Bronchial smooth muscle cell (primary cell): ENCODE measurements at places on chromosomes 5 and 9. TPM values are rescaled to one million over a fixed set of nuclear protein-coding genes. Genes with fewer than 3 reads are reported as not detected.

IL13 gene
- 0.16 TPM in 1 of 2 replicates, not detected in the other for total RNA-seq

PCDHB16 gene
- total RNA-seq, result 0.16 and 2.1 TPM in 2 replicates

LRRC70 gene
- 0.26 and 0.79 TPM in 2 replicates for total RNA-seq

ZBTB5 gene
- total RNA-seq, result 3.8 and 4.7 TPM in 2 replicates

C7 gene
- total RNA-seq, result 0.26 and 0.79 TPM in 2 replicates

TMOD1 gene
- 0.16 and 0.17 TPM in 2 replicates for total RNA-seq

TAF11L14 gene
- not detected in 2 replicates for total RNA-seq

GOLPH3 gene
- total RNA-seq, result 74.6 and 86.5 TPM in 2 replicates

HNRNPAB gene
- 13.9 and 23.0 TPM in 2 replicates for total RNA-seq

NR4A3 gene
- 0.32 and 0.43 TPM in 2 replicates for total RNA-seq

CCL21 gene
- not detected in 2 replicates for total RNA-seq

NEUROG1 gene
- total RNA-seq, result not detected in 2 replicates

ZCCHC7 gene
- 21.0 and 22.6 TPM in 2 replicates for total RNA-seq

FBLL1 gene
- total RNA-seq, result 0.26 and 0.79 TPM in 2 replicates

ZFYVE16 gene
- 17.2 and 19.4 TPM in 2 replicates for total RNA-seq

GGTA1 gene
- total RNA-seq, result under 0.01 TPM in 1 of 2 replicates, not detected in the other

TNIP1 gene
- total RNA-seq, result 53.4 and 66.6 TPM in 2 replicates

FAM151B gene
- total RNA-seq, result 3.9 and 6.9 TPM in 2 replicates

IFNE gene
- 1.5 and 3.8 TPM in 2 replicates for total RNA-seq

MYOT gene
- not detected in 2 replicates for total RNA-seq

C5orf63 gene
- total RNA-seq, result 1.7 and 3.6 TPM in 2 replicates

FYB1 gene
- total RNA-seq, result 0.16 TPM in 1 of 2 replicates, not detected in the other

ZFP37 gene
- 3.3 and 3.7 TPM in 2 replicates for total RNA-seq

SLC46A2 gene
- not detected in 2 replicates for total RNA-seq

MGAT1 gene
- total RNA-seq, result 60.1 and 63.5 TPM in 2 replicates
